A549 treated with ZK216348 at 1 μM for 4 hours (cell line): ENCODE measurements at places on chromosomes 7 and 10. TPM values are rescaled to one million over a fixed set of nuclear protein-coding genes. Genes with fewer than 3 reads are reported as not detected.

Gene VAX1
- 1.3 to 1.6 TPM (median 1.4 TPM) in 5 replicates for total RNA-seq

Gene TAS2R3
- not detected in 5 replicates for total RNA-seq

Gene NAT16
- 0.13 to 0.29 TPM (median 0.22 TPM) in 5 replicates for total RNA-seq

Gene RADIL
- 0.62 to 2.3 TPM (median 2.0 TPM) in 5 replicates for total RNA-seq

Gene TRIM73
- 1.4 to 3.1 TPM (median 2.5 TPM) in 5 replicates for total RNA-seq

Gene SP8
- total RNA-seq: not detected in 5 replicates

Gene GPR26
- total RNA-seq: not detected in 5 replicates

Gene MBLAC1
- total RNA-seq: 2.8 to 3.5 TPM (median 3.0 TPM) in 5 replicates

Gene SFTPA1
- total RNA-seq: not detected in 5 replicates

Gene AKR1C2
- 3,382 to 4,029 TPM (median 3,494 TPM) in 5 replicates for total RNA-seq

Gene ARHGAP21
- total RNA-seq: 37.5 to 57.5 TPM (median 48.9 TPM) in 5 replicates

Gene HSPA14
- 39.1 to 49.5 TPM (median 43.7 TPM) in 5 replicates for total RNA-seq

Gene RARRES2
- total RNA-seq: not detected in 5 replicates
